ENCODE measurements at places on chromosomes 16 and 17.

DNA sequence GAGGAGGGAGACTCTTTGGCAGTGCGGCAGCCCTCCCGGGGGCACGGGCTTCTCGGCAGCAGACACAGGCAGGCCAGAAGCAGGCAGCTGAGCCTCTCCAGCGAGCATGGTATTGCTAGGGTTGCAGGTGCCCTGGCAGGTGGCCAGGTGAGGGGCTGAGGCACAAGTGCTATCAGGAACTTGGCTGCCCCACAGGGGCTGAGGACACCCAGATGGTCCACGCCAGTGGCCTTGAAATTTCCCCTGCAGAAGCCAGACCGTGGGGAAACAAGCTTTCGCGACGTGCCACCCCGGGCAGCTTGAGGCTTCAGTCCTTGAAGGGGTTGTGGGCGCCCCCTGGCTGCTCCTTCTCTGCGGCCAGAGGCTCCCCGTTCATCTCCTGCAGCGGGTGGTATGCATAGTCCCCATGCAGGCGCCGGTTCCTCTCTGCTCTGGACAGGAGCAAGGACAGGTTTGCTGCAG, 8.5 kb downstream of the NAGPA start:
- DNase-seq = no peak

DNA sequence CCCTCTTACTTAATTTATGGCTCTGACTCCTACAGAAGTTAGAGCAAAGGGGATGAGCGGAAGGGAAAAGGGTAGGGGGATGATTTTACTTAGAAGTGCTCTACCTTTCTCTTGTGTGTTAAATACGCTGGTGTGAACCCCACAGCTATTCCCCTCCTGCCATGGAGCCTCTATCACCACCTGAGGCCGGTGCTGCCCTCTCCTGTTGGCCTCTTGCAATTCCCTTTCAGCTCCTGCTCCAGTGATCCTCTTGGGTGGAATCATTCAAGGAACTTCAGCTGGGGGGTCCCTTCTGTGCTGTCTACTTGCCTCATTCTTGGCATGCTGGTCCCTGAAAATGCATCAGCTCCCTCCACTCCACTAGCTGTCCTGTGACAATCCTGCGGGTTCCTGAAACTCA, 41.8 kb upstream of the CDH8 start:
- DNase-seq = no peak

DNA sequence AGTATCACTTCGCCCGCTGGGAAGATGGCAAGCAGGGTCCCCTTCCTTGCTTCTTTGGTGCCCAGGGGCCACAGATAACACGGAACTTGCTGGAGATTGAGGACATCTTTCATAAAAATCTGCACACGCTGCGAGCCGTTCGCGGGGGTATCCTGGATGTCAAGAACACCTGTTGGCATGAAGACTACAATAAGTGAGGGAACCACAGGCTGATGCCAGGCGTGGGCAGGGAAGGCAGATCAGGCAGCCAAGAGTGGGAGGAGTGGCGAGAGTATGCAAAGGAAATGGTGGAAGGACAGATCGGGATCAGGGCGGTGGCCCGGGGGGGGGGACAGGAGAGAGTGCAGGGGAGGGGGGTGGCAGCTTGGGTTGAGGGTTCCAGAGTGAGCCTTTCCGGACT, 22.2 kb downstream of the DNAH2 start:
- DNase-seq = no peak

DNA sequence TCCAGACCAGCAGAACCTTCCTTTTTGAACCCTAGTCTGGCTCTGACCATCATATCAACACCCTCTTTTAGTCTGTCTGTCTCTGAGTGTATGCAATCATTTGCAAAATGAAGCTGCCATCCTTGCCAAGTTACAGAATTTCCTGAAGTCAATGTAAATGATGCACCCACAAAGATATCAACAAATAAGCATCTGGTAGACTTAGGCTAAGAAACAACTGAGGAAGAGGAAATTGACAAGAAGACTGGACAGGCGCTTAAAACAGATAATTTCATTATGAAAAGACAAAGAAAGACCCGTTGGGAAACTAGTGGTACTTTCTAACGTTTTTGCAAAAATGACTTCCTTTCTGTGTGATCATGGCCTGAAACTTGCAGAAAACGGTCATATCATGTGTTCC, 24.7 kb upstream of the CIITA start:
- no peak for DNase-seq

DNA sequence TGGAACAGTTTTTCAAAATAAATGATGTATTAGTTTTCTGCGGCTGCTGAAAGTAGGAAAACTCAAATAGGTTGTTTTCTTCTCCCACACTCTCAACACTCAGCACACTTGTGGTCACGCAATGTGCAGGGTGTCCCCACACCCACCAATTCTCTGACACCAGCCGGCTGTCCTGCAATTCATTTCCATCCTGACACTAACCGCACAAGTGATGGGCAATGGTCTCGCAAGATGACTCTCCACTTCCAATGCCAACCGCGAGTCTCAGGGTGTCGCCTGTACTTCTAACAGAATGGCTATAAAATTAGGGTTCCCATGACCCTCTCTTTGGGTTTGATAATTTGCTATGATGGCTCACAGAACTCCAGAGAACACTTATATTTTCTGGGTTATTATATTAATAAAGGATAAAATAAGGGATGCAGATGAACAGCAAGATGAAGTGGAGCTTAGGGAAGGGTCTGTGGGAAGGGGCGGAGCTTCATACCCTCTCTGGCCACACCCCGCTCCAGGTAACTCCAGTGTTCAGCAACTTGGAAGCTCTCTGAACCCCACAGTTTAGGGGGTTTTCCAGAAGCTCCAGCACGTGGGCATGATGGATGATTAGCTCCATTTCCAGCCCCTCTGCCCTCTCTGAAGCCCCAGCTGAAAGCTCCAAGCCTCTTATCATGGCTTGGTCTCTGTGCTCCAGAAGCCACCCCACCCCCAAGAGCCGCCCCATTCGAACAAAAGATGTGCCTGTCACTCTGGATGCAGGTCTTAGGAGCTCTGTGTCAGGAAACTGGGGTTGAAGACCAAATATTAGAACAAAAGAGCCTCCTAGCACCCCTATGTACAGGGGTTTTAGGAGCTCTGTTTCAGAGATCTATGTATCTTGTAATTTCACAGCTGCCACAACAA, 19.8 kb downstream of the TAF1C start:
- DNase-seq = peak; percentile 59

- peak; percentile 65 for DNase-seq
Observed at GRCh38 chr16:69311533-69312387, 610 bp downstream of the VPS4A start.

GRCh38 chr16:16041196-16041892, 91.9 kb downstream of the ABCC1 start:
- no peak for DNase-seq

All from stimulated activated CD4-positive, alpha-beta T cell treated with anti-CD3 and anti-CD28 coated beads, Interleukin-15, amount 100 ng/mL, for 24 hours (primary cell).